ENCODE measurements at places on chromosomes 13 and 19.

- DNase-seq: no peak
Measured at GRCh38 chr13:32501064-32501463, 37.5 kb downstream of the N4BP2L2 start.

GRCh38 chr19:10219678-10220077, 11.5 kb downstream of the S1PR2 start:
- no peak for DNase-seq

DNA sequence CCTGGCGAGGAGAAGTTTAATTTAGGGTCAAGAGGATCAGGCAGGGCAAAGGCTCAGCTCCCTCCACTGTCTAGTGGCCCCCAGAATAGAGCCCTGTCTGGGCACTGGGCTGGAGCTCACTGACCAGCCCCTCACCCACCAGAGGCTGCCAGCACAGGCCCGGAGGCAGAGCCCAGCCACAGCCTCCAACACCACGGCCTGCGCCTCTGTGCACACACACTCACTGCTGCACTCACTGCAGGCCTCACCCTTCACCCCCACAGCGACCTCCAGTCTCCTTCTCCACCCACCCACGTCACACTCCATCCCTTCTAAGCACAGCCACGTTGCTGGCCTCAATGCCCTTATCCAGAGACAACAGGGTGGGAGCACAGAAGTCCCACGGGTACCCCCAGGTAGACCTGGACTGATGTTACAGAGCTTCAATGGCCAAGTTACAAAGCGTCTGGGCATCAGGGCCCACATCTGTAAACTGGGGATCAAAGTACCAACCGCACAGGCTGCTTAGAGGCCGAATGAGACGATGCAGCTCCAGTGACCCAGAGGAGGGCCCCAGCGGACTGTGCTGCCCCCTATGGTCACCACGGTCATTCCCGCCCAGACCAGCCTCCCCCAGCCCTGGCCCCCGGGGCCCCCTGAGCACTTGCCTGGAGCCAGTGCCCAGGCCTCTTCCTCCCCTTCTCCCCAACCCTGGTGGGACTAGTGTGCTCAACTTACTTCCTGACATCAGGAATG, 4.5 kb upstream of the PRKD2 start:
- no peak for DNase-seq

GRCh38 chr19:31235806-31236205, 113.4 kb downstream of the TSHZ3 start:
- DNase-seq: no peak

DNA sequence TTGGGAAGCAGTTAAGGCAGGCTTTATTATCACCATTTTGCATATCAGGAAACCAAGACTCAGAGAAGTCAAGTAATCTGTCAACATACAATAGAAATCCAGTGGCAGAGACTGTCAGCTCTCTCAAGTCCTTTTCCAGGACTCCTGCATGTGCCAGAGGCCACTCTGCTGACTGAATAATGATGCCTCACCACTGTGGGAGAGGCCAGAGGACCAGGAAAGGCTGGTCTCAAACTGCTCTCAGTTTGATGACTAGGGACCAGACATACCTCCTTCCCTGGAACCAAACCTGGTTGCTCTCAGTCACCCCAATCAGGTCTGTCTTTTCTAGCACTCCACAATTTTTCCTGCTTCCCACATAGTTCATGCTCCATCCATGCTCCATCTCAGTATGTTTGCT, 8.0 kb downstream of the RNASEH2B start:
- no peak for DNase-seq

DNA sequence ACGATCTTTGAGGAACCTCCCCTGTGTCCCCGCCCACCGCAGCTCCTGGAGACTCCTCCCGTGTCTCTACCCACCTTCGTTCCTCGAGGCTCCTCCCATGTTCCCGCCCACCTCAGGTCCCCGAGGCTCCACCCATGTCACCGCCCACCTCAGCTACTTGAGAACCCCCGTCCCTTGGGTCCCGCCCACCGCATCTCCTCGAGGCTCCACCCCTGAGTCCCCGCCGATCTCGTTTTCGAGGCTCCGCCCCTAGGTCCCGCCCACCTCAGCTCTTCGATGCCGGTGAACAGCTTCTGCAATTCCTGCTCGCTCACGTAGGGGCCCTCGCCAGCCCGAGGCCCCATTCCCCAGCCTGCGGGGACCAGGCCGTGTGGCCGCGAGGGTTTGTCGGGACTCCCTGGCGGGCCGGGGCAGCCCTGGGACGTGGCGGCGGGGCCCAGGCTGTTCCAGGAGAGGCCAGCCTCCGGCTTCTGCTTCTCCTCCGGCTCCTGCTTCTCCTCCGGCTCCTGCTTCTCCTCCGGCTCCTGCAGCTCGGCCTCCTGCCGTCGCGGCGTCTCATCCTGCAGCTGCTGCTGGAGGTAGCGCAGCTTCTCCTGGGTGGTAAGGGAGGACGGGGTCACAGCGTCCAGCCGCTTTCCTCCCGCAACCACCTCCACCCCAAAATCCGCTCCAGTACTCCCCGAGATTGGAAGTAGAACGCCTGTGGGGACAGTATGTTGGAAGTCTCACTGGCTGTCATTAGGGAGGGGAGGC, 16.7 kb downstream of the TSKS start:
- no peak for DNase-seq

GRCh38 chr19:4971424-4971793, 2.5 kb downstream of the KDM4B start:
- no peak for DNase-seq

DNA sequence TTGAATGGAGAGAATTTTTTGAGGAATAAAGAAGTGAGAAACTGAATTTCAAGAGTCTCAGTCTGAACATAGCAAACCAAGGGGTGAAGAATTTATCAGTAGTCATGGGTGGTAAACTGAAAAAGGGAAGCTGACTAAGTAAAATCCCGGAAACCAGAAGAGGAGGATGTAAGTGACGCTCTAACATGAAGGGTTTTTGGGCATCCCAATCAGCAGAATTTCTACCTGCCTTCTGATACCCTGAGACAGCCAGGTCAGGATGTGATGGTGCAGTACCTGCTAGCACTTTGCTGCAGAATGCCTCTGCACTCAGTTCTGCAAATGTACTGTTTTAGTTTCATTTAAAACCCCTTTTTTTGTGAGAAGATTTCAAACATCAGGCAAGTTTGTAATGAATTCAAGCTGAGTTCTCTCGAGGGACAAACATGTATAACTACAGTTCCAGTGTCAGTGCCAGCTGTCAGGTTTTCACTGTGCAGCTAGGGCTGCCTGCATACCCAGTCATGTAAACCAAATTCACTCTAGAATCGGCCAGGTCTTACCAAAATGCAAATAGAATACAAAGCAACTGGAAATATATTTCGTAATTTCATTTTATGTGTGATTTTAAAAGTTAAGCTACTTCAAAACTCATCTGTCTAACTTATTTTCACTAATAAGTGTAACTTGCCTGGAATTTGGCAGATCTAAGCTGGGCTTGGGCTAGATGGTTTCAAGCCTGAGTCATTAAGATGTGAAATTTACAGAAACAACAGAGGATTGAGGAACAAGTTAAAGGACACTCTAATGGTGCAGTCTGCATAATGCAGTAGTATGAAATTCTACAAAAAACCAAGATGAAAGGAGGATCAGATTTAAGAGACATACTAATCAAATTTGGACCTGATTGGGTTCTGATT, 13.8 kb downstream of the METTL21C start:
- DNase-seq: no peak

DNA sequence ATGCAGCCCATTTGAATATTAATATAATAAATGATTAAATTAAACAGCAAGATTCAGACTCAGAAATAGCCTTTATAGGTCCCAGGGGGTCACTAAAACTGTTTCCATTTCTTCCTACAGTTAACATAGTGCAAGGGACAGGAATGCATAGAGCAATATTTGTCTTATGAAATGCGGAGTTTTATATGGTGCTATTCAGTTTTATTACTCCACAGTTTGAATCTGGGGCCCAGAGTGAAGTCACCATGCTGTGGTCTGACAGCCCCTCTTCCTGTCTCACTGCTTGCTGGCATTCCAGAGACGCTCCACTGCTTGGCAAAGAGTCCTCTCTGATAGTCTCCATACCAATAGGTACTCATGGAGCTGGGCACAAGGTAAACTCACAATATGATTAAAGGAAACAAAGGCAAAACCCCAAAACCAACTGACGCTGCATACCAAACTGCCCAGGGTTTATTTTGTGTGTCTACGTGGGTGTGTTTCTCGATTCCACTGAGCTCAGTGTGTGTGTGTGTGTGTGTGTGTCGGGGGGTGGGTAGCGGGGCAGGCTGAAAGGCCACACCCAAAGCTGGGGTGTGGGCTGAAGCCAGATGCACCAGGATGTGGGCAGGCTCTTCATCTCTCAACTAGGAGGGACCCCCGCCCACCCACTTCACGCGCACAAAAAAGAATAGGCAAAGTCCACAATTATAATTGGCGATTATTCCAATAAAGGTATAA, 277.9 kb downstream of the TSHZ3 start:
- no peak for DNase-seq

- no peak for DNase-seq
Measured at GRCh38 chr13:31781064-31781463, 41.7 kb downstream of the RXFP2 start.

DNA sequence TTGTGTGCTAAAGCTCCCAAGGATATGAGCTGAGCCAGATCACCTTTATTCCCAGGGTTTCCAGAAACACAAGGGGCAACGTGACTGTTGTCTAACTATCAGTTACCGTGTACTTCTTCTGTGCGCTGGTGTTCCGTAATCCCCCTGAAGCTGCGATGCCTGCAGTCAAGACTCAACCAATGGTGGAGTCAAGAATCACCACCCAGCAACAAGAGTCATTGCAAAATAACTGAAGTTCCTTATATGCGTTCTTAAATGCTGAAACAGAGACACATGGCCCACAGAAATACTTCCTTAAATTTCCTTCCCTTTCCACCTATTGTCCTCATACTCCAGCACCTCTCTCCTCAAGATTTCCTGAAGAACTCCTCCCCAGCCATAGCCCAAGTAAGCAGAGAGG, 200.2 kb downstream of the KATNAL1 start:
- DNase-seq: no peak
